ENCODE measurements at places on chromosomes 3 and 15.

- no peak for DNase-seq
Measured at GRCh38 chr3:119912220-119912619, 130.3 kb downstream of the NR1I2 start.

DNA sequence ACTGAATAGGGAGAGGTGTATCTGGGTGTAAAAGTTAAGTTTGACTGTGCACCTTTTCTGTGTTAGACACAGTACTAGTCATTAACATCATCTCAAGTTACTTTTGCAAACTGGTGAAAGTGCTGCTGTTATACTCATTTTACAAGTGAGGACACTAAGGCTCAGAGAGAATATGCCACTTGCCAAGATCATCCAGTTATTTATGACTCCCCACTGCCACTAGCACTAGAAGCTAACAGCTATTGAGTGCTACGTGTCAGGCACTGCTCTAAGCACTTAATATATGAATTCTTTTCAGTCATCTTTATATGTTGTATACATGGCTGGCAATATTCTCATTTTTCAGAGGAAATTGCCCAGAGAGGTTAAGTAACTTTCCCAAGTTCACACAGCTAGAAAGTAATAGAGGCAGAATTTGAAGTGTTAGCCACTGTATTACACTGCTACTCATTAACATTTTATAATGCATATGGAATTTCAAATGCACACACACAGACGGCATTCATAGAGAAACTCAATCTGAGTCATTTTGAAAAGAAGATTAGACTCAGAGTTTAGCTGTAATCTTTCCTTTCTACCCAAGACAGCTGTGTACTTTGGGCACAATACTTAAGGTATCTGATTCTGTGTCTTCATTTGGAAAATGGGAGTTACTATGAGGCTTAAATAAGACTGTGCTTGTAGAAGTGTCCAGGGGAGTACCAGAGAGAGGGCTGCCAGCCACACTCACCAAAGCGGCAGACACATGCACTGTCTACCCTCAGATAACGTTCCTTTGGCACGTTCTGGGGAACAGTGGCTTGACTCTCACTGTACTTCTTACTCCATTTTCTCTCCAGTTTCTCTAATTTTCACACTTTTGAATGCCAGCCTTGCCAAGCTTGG, 1.3 kb upstream of the MASP1 start:
- peak; percentile 48 for DNase-seq

DNA sequence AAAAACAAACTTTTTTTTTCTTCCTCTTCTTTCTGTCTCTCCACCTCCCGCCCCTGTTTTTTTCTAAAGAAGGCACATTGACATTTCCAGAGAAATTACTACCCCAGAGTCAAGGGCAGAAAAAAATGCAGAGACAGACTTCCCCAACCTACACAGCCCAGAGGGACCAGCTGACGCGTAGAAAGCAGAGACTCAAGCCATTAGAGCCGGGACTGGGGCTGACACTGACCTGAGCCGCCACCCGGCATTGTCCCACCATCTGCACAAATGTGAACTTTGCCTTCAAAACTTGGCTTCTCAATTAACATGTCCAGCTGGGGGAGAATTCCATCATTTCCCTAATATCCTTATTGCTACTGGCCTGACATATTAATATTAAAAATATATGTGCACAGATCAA, 385.6 kb downstream of the NR2F2 start:
- no peak for DNase-seq

DNA sequence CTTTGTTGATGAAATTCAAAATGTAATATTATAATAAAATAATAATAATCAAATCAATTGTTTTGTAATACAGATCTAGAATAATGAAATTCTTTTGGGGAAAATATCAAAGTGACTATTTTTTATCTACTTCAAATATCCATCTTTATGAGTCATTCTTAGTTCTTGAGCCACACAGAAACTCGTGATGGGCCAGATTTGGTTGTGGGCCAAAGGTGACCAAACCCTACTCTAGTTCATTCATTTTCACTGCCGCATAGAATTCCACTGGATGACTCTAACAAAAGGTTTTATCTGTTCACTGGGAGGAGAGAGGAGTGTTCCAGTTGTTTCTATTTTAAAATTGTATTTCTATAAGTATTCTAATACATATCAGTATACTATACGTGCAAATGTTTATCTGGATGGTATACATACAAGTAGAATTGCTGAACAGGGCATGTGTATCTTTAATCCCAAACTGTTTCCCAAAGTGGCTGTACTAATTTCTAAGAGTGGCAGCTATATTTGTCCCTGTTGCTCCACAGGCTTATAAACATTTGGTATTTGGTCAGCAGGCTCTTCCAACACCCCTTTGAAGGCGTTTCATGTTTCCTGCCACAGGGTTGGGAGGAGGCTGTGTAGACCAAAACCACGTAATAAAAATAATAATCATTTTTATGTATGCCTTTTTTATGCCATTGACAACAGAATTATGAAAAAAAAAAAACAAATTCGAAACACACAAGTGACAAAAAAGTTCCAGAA, 7.3 kb upstream of the RTP3 start:
- DNase-seq, result peak; percentile 58

DNA sequence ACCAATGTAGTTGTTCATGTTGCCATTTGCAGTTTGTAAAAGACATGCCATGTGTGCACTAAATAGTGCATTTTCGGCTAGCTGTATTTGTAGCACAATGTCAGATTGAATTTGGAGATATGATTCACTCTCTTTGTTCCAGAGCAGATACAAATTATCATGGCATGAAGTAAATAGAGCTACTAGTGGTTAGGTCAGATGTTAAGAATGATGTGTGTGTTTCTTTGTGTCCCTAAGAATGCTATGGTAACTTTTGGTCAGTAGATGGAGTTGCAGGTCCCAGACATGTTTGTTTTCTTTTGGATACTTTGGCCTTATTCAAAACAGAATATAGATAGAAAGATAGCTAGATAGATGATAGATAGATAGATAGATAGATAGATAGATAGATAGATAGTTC, 595.8 kb downstream of the NLGN1 start:
- peak; percentile 58 for DNase-seq

DNA sequence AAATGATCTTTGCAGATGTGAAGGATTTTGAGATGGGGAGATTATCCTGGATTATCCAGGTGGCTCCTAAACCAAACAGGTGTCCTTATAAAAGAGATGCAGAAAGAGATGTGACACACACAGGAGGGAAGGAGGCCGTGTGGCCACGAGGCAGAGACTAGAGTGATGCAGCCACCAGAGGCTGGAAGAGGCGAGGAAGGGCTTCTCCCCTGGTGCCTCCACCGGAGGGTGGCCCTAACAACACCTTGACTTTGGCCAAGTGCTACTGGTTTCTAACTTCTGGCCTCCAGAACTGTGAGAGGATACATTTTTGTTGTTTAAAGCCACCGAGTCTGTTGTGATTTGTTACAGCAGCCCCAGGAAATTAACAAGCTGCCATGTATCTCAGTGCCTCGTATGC, 127.1 kb downstream of the ASB7 start:
- DNase-seq, result no peak

DNA sequence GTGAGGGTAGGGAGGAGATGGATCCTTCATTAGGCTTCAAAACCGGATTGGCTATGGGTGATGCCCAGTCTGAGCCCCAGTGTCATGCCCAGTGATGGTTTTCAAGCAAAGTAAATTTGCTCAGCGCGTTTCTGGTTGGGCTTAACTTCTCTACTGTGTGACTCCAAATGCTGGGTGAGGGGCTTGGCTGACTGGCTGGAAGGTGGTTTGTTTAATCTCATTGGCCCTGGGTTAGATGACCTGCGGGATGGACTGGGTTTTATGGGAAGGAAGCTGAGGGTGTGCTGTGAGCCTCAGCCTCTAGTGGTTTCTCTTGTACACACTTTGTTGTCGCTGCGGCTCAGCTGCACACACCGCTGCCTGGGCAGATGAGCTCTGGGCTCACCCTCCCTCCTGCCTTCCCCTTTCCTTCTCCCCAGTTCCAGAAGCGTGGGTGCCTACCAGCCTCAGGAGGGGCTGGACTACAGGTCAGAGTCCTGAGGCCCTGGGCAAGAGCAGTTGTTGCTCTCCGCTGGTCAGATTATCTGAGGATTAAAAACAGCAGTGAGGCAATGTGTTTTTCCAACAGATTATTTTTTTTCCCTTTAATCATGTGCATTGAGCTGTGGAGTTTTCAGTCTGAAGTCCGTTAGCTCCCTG, 18.6 kb downstream of the PDIA5 start:
- DNase-seq, result no peak

DNA sequence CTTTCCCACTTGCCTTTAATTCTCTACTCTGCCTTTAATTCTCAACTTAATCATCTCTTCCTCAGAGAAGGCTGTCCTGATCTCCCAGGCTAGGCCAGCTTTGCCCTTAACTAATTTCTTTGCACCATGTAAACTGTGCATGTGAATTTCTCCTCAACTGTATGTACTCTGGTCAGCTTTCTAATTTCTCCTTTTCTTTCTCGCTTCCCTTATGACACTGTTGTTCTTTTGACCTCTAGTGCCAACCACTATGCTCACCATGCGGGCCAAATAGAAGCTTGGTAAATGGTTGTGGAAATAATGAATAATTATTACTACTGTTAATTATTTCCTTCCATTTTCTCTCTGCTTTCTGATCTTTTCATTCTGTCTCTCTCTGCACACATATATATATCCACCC, 269.0 kb upstream of the CRBN start:
- no peak for DNase-seq
